ENCODE measurements at places on chromosomes 16 and 17.

- DNase-seq = no peak
These were observed 25.3 kb downstream of the CACNG3 start for GRCh38 chr16:24281466-24281865.

- no peak for DNase-seq
These were observed 3.2 kb downstream of the CCR7 start for GRCh38 chr17:40561871-40562611.

GRCh38 chr16:86379505-86379846, 130.9 kb upstream of the FOXF1 start:
- DNase-seq = no peak

DNA sequence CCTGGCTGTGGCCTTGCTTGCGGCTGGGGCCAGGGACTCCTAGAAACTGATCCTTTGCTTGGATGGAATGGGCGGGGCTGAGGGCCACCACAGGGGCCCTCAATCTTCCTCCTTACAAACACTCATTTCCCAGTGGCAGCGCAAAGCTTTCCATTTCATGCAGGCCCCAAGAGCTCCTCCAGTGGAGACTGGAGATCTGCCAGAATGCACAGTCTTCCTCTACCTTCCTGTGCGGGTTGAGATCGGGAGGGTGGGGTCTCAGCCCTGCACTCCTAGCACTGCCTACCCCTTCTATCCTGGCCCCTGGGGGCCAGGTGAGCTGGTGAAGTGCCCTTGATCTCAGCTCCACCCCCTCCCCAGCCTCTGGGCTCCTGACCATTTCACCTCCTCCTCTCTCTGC, 1.7 kb downstream of the NRN1L start:
- DNase-seq = no peak

DNA sequence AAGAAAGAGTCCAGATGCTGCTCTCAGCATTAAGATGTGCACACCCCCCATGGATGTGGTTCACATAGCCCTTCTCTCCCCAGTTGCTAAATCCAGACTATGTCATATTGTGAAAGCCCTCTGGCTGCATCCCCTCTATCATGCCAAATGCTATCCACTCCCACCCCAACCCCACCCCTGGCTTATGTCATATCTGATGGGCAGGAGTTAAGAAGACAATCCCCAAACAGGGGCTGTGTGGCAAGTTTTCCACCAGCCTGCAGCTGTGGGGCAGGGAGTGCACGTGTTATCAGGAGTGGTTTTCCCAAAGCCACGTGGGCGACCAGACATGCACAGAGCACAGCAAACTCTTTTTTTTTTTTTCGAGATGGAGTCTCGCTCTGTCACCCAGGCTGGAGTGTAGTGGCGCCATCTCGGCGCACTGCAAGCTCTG, 10.0 kb downstream of the FAM117A start:
- no peak for DNase-seq

- DNase-seq = no peak
These were observed 2.3 kb upstream of the ARMC5 start for GRCh38 chr16:31456988-31457360.

DNA sequence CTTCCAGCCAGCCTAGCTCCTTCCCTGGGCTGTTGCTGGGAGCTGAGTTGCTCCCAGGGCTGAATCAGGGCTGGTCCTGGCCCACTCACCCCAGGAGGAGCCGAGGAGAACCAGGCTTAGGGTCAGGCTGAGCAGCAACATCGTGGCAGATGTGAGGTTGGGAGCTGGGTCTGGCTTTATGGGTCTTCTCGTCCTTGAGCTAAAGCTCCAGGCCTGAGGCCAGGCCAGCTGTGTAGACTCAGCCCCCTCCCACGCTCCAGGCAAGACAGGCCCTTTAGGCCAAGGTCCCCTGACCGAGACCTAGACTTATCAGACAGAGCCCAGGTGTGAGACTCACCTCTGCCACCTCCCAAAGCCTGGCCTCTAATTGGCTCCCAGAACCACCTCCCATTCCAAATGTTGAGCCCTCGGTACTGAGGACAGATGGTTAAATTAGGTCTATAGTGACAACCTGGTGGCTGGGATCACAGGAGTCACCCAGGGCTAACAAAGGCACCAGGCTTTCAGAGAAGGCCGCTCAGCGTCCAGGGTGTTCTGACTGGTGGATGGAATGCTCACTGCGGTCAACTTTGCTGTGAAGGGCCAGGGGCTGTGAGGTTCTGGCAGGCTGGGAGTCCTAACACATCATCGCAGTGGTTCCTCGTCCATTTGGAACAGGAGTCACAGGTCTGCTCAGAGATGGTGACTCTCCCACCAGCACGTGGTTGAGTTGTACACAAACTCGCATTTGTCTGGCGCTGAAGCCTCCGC, at the start of gene CTRL:
TSS of gene CTRL (minus strand) at position 151 of the 750 bp plus-strand sequence. CDS start at position 141, 10 bp downstream.
- DNase-seq = no peak

DNA sequence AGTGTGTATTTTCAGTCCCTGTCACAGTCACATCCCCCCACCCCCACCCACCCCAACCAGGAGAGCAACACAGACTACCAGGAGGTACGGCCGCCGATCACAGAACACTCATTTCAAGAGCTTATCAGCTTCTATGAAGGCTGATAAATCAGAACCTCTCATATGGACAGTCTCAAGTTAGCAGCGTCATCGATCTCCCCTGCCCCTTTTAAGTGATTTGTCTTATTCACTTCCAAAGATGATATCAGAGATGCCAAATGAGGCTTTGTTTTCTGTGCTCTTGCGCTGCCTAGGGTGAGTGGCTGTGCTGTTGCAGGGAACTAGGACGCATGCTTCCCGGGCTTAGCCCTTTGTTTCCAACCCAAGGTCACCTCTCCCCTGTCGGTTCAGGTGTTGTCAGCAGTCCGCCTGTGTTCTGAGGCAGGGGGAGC, 26.8 kb upstream of the PMFBP1 start:
- DNase-seq = no peak

DNA sequence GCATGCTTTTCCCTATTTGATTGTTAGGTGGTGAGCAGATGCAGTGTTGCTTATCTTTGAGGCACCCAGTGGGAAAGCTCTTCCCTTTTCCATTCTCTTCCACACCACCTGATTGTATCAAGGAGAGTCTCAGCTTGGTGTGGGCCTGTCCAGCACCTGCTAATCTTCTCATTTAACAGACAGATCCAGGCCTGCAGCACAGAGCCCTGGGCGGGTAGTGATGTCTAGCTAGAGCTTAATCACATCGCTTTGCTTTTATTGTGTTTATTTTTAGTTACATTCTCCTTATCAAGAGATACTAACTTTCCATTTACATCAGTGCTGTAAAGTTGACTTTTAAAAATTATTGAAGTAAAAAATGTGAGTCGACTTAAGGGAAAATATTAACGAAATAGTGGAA, 24.2 kb downstream of the FOXL1 start:
- no peak for DNase-seq

- DNase-seq = no peak
These were observed 17.6 kb upstream of the ITGAM start for GRCh38 chr16:31242206-31242605.

DNA sequence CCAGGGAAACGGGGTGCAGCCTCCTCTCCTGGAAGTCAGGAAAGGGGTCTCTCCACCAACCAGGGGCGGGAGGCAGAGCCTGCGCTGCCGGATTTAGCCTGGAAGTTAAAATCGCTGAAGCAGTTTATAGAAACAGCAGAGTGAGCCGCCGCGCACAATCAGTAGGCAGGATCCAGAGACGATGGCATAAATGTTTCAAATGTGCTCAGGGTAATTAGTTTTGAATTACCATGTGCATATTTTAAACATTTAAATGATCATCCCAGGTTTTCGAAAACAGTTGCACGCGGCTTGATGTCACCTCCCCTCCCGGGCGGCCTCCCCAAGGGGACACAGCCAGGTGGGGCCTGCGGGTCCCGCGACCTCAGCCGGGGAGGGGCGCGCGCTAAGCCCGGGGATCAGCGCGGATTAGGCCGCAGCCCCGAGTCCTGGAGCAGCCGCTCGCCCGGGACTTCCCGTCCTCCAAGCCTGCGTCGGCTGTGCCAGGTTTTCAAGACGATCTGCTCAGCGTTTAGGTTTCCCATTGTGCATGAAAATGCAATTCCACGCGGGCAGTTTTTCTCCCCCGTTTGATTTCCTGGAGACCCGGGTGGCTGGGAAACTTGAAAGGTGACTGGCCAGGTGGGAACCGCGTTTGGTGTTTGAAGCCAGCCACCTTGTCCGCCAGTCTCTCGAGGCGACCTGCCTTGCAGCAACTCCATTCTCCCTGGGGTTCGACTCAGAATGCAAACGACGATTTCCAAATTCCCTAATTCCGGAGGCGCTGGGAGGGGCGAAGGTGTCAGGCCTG, 78.3 kb downstream of the RPA1 start:
- no peak for DNase-seq

DNA sequence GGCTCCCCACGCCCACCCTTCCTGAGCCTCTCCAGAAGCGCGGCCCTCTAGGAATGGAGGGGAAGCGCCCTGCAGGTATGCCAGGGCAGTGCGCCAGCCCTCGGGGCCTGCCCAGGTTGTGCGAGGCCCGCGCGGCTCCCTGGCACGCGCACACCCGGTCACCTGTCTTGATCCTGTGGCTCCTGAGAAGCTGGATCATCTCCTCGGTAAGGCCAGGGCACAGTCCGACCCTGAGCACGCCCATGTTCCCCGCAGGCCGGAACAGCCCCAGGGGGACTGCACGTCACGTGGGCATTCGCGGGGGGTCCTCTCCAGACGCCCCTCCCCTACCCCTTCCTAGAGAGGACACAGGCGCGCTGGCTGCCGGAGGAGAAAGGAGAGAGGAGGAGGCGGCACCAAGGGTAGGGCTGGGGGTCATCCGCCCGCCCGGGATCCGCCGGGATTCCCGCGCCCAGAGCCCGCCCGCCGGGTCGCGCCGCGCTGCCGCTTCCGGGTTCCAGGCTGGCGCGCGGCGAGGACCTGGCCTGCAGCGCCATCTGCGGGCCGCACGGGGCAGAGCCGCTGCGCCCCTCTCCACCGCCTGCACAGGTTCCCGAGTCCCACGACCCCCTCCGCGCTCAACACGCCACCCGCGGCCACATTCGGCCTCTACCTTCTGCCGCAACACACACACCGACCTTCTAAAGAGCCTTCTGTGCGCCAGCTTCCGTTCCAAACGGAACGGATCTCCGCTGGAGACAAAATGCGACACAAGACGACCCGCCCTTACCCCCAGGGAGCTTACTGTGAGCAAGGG, at the start of gene RAD51D:
TSS of gene RAD51D (minus strand) at position 491 of the 796 bp plus-strand sequence. CDS start at position 244, 247 bp downstream.
- peak; percentile 92 for DNase-seq

GRCh38 chr17:20092973-20093626, 83.9 kb downstream of the SPECC1 start:
- no peak for DNase-seq

DNA sequence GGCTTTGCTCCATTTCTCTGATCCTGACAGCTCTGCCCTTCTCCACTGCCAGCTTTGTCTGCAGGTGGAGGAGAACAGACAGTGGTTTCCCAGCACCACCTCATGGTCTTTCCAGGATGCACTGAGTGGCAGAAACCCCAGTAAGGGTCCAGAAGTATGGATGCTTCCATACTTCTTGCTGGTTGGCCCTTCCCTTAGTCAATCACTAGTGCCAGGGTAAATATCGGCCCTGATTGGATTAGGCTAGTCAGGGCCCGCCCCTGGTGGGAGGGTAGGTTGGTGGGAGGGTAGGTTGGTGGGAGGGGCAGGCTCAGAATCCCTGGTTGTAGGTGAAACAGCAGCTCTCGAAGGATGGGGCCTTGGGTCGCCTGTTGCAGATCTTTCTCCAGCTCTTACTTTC, 10.2 kb downstream of the RNF213 start:
- DNase-seq = no peak

GRCh38 chr17:76272541-76273444, 7.6 kb downstream of the UBALD2 start:
- DNase-seq = no peak

DNA sequence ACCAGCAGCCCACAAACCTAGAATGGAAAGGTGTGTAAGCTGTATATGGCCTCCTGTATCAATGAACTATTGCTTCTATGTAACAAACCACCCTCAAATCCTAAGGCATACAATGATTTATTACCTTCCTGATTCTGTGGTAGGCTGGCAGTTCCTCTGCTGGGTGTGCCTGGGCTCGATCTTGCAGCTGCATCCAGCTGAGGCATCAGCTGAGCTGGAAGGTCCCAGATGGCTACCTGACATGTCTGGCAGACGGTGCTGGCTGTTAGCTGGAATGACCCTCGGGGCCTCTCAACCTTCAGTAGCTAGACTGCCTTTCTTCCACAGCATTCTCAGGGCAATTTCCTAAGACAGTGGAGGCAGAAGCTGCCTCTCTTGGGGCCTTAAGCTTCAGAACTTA, 152.7 kb downstream of the RAB11FIP4 start:
- DNase-seq = no peak

DNA sequence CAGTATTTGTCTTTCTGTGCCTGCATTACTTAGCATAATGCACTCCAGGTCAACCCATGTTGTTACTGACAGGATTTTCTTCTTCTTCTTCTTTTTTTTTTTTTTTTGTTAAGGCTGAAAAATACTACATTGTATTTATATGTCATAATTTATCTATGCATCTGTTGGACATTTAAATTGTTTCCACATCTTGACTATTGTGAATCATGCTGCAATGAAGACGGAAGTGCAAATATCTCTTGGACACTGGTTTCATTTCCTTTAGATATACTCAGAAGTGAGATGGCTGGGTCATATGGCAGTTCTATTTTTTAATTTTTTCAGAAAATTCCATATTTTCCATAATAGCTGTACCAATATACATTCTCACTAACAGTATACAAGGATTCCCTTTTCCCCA, 272.7 kb upstream of the PMFBP1 start:
- no peak for DNase-seq

GRCh38 chr16:79805621-79806020, 205.1 kb upstream of the MAF start:
- DNase-seq = peak; percentile 17

GRCh38 chr16:71258372-71258771, 27.9 kb upstream of the HYDIN start:
- peak; percentile 10 for DNase-seq

DNA sequence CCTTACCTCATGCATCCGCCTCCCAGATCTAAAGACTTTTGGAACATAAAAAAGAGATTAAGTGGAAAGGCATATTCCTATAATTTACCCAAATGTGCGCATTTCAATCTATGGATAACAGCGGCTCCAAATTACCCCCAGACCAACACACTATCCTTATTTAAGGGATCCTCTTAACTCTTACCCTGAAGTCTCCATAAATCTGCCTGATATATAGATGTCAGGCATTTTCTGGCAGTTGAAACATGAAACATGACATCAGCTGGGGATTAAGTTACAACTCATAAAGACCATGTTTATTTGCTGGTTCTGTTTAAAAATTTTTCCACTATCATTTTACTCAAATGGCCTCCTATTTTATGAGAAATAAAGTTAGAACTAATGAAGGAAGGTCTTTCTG, 478.5 kb upstream of the SALL1 start:
- DNase-seq = no peak

- no peak for DNase-seq
These were observed 9.4 kb upstream of the ELAC2 start for GRCh38 chr17:13027246-13027645.

GRCh38 chr17:44065668-44066203, 735 bp downstream of the LSM12 start:
- DNase-seq = no peak

Measured in spinal cord (tissue), 10 donors.